Activated naive CD8-positive, alpha-beta T cell treated with anti-CD3 and anti-CD28 coated beads for 36 hours (primary cell): ENCODE measurements at places on chromosomes 2 and 18. TPM values are rescaled to one million over a fixed set of nuclear protein-coding genes. Genes with fewer than 3 reads are reported as not detected.

DSG3 gene
- not detected for total RNA-seq

UGT1A4 gene
- not detected for total RNA-seq

LINC00305 gene
- total RNA-seq = not detected

FASTKD2 gene
- total RNA-seq = 44.5 TPM

SCG2 gene
- total RNA-seq = not detected

SPATA3 gene
- not detected for total RNA-seq

ACVR1 gene
- 7.1 TPM for total RNA-seq

PGAP1 gene
- 19.2 TPM for total RNA-seq

ENOSF1 gene
- total RNA-seq = 61.7 TPM

AGXT gene
- not detected for total RNA-seq

DSEL gene
- total RNA-seq = 0.35 TPM

ANXA4 gene
- total RNA-seq = 15.2 TPM

DYSF gene
- total RNA-seq = 4.3 TPM

CRACDL gene
- 0.30 TPM for total RNA-seq

KANSL3 gene
- total RNA-seq = 32.2 TPM

CHMP3 gene
- total RNA-seq = 42.6 TPM
